ENCODE measurements at places on chromosomes 3 and 15.

- DNase-seq: no peak
Measured at GRCh38 chr3:36792342-36792741, 28.0 kb upstream of the DCLK3 start.

- no peak for DNase-seq
Measured at GRCh38 chr3:15041950-15042349, 23.2 kb downstream of the MRPS25 start.

- no peak for DNase-seq
Measured at GRCh38 chr3:42036483-42036823, 54.7 kb upstream of the TRAK1 start.

DNA sequence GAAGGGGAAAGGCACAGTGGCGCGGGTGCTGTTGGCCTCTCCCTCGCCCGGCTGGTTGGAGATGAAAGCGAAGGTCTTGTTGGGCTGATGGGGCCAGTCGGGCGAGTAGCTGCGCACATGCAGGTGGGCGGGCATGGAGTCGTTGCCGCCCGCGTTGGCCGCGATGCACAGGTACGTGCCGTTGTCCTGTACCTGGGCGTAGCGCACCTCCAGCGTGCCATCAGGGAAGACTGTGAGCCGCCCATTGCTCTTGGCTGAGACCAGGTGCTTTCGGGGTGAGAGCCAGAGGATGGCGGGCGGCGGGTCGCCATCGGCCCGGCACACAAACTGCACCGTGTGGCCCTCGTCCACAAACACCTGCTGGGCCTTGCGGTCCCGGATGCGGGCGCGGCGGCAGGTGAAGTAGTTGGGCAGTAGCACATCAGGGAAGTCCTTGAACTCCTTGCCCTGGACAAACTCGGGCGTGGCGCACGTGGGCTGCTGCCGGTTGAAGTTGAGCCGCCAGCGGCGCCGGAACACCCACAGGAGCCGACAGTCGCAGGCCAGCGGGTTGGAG is 18.4 kb downstream of the LINGO1 start:
- DNase-seq: no peak

DNA sequence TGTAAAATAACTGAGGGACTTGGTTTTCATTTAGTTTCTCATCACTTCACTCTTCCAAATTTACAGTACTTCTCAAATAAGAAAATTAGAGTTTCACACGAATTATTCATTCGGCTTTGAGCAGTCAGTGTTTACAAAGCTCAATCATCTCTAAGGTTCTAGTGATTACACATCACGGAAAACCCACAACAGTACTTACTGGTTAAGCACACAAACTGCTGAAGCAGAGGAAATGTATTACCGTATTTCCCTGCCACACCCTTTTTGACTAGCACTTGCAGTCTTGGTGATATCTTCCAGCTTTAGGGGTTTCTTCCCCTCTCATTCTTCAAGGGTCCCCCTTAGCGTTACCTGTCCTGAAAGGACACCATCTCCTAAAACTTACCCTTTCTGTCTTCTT is 164.8 kb upstream of the CDIN1 start:
- DNase-seq: no peak
